Suprapubic skin (tissue), 4 donors: ENCODE measurements at places on chromosomes 2 and 18.
A peak's percentile ranks its signal among the peaks of the same experiment; 100 is the strongest.

DNA sequence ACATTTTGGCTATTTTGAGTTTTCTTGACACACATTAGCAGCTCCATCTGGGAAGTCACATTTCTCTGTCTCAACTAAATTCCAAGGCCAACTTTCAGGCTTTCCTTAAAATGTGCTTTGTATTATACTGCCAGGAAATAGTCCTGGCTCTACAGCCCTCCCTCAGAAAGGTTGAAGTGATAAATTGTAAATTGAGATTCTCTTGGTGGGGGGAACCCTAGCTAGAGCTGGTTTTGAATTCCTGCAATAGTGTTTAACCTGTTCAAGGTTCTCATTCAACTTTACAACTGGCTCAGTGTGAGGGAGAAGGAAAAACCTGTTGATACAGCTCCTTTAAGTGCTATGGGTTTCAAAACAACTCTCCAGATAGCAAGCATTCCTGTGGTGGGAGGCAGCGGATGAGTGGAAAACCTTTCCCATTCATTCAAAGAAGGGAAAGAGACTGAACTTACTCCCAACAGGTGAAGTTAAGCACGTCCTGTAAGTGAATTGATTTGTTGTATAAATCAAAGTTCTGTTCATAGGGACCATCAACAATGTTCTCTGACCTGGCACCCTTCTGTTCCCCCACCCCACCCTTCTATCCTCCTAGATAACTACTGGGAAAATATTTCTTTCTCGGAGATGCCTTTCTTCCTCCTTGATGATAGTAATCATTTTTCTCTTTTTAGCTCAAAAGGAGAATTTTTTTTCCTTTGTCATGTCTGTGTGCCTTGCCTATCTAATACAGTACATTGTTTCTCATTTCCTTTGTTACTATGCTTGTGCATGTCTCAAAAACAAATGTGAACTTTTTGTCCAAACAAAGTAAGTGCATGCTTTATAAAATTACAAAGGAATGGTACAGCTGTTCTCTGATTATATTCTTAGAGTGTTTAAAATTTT is 44.2 kb upstream of the SLC39A10 start:
- peaks cover 12% of the 10 kb centered on the region for H3K4me1 ChIP-seq
- H3K36me3 ChIP-seq, result no peaks in the 10 kb centered on the region
- H3K4me3 ChIP-seq, result no peak overlapping the region
- no peaks in the 10 kb centered on the region for H3K27me3 ChIP-seq
- H3K27ac ChIP-seq, result no peak overlapping the region

DNA sequence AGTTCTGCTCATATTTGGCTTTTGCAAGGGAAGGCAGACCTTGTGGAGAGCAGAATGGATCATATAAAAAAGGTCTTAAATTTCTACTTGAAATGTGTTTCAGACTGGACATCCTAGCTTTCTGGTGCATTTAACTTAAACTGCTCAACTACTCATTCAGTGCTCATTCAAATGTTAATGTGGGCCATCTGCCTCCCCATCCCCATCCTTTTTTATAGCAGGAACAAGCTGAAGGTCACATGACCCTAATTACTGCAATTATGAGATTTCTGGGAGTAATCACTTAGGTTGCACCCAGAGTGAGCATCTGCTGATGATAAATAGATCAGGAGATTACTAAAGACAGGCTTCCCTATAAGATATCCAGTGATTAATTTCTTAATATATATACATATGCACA is 96.1 kb downstream of the MAP2 start:
- H3K27me3 ChIP-seq, result no peaks in the 10 kb centered on the region
- no peak for DNase-seq
- no peak overlapping the region for H3K4me3 ChIP-seq
- H3K36me3 ChIP-seq, result no peaks in the 10 kb centered on the region
- no peaks in the 10 kb centered on the region for H3K4me1 ChIP-seq

- H3K27ac ChIP-seq, result no peak overlapping the region
- H3K4me1 ChIP-seq, result no peaks in the 10 kb centered on the region
- no peaks in the 10 kb centered on the region for H3K27me3 ChIP-seq
- DNase-seq, result no peak
- no peak overlapping the region for H3K4me3 ChIP-seq
These were observed 554.5 kb downstream of the STK39 start for GRCh38 chr2:167692936-167693335.

DNA sequence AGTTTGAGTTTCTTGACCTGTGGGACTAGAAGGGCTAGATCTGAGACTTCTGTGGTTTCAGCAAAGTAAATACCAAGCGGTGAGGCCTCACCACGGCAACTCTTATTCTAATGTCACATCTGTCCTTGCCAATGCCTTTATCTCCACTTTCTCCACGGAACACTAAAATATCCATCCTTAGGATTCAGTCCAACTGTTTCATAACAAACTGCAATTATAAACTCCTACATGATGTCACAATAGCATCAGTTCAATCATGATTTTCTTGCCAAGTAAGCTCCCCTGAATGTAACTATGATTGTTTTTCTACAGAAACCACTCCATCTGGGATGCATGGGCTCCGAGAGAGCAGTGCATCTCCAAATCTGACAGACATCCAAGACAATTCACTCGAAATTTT is 79.6 kb downstream of the LRATD1 start:
- H3K27ac ChIP-seq, result no peak overlapping the region
- no peaks in the 10 kb centered on the region for H3K27me3 ChIP-seq
- no peaks in the 10 kb centered on the region for H3K4me1 ChIP-seq
- no peaks in the 10 kb centered on the region for H3K36me3 ChIP-seq
- H3K4me3 ChIP-seq, result no peak overlapping the region

GRCh38 chr2:70901227-70902066 is 34.3 kb upstream of the ATP6V1B1 start:
- no peaks in the 10 kb centered on the region for H3K36me3 ChIP-seq
- H3K4me3 ChIP-seq, result peak overlapping the region; percentile 65
- peaks cover 100% of the 10 kb centered on the region for H3K27me3 ChIP-seq
- peak overlapping the region; percentile 19 for H3K27ac ChIP-seq
- peaks cover 40% of the 10 kb centered on the region for H3K4me1 ChIP-seq

DNA sequence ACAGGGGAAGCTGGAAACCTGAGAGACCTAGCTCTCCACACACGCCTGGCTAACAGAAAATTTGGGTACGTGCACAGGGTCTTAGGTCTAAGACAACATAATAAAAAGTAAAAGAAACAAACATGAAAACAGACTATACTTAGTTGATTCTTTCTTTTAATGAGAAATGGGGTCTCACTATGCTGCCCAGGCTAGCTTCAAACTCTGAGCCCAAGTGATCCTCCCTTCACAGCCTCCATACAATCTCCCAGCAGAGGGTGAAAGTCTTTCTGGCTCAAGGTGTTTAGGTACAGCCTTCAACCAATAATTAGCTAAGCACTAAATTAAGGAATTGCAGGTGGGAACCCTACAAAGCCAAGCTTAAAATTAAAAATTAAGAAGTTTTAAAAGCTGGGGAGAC is 116.2 kb downstream of the MEMO1 start:
- H3K36me3 ChIP-seq, result peaks cover 16% of the 10 kb centered on the region
- DNase-seq, result no peak
- H3K4me3 ChIP-seq, result no peak overlapping the region
- no peaks in the 10 kb centered on the region for H3K4me1 ChIP-seq
- no peaks in the 10 kb centered on the region for H3K27me3 ChIP-seq

DNA sequence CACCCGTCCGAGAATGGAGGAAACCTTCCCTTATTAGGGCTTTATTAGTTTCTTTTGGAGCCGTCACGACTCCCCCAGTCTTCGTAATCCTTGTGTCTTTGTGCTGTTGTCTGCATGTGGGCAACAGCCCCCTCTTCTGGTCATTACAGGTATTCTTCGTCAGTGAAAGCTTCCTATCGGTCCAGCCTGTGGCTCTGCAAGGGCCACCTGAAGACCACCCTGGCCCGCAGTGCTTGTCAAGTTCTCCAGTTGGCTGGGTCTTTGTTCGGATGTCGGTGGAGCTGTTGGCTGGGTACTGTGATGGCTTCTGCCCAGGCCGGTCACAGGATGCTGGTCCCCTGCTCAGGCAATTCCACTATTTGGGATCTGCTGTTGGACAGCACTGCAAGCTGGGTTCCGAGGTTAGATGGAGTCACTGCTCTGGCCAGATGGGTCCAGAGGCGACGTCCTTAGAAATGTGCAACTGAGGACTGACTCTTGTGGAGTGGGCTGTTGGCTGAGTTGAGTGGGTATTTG is 19.2 kb downstream of the E2F6 start:
- H3K27me3 ChIP-seq, result no peaks in the 10 kb centered on the region
- no peak overlapping the region for H3K4me3 ChIP-seq
- no peaks in the 10 kb centered on the region for H3K4me1 ChIP-seq
- no peak for DNase-seq
- peaks cover 68% of the 10 kb centered on the region for H3K36me3 ChIP-seq

- H3K4me1 ChIP-seq, result no peaks in the 10 kb centered on the region
- no peak for DNase-seq
- no peaks in the 10 kb centered on the region for H3K27me3 ChIP-seq
- no peaks in the 10 kb centered on the region for H3K36me3 ChIP-seq
- no peak overlapping the region for H3K27ac ChIP-seq
- no peak overlapping the region for H3K4me3 ChIP-seq
These were observed 13.7 kb upstream of the KIF5C start for GRCh38 chr2:148861367-148861766.

DNA sequence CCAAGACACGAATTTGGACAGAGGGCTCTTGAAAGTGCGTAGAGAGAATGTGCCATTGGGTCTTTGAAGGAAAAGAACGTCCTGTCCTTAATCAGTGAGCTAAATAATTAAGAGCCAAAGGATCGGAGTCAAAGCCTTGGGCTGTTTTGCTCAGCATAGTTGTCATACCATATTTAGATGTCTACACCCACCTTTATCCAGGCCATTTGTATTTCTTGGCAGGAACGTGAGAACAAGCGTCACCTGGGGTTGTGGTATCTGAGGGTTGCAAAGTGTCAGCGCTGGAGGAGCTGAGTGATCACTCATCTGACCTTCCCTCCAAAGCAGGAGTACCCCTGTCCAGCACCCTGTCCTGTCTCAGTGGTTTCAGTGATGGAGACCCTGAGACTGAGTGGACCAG is 4.5 kb downstream of the LPIN1 start:
- no peaks in the 10 kb centered on the region for H3K36me3 ChIP-seq
- no peak for DNase-seq
- H3K4me3 ChIP-seq, result no peak overlapping the region

DNA sequence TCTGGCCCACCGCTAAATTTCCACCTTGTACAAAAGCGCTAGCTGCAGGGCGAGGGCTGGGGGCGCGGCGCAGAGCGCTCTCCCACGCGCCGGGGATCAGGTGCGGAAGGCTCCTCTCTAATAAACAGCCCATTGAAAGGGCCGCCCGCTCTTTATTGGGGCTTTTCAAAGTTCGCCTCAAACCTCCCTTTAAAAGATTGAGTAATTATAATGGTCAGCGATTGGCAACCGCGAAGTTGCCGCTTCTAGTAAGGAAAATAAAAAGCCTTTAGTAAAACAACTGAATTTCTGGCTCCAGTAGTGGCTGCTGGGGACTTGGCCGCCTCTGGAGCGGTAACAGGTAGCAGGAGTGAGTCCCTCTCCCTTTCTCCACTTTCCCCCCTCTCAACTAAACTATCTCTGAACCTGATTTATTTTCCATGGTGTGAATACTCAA is 755 bp downstream of the NEUROD1 start:
- peaks cover 86% of the 10 kb centered on the region for H3K27me3 ChIP-seq
- H3K4me3 ChIP-seq, result no peak overlapping the region
- H3K4me1 ChIP-seq, result peaks cover 34% of the 10 kb centered on the region
- no peak overlapping the region for H3K27ac ChIP-seq

DNA sequence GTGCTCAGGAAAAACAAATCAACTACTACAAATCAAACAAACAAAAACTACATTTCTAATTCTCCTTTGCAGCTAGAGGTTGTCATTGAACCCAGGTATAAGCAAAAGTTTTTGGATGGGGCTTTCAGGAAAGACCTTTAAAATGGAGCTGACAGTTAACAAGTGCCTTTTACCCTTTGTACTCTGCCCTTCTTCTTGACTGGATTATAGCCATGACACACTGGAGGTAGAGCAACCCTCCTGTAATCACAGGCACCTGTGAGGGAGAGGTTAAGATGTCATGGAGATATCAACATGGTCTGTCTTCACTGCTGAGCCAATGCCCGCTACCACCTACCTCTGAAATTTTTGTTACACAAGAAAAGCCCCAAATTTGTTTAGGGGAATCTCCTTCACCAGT is 100.0 kb upstream of the GLS start:
- H3K36me3 ChIP-seq, result no peaks in the 10 kb centered on the region
- DNase-seq, result no peak
- no peak overlapping the region for H3K27ac ChIP-seq

DNA sequence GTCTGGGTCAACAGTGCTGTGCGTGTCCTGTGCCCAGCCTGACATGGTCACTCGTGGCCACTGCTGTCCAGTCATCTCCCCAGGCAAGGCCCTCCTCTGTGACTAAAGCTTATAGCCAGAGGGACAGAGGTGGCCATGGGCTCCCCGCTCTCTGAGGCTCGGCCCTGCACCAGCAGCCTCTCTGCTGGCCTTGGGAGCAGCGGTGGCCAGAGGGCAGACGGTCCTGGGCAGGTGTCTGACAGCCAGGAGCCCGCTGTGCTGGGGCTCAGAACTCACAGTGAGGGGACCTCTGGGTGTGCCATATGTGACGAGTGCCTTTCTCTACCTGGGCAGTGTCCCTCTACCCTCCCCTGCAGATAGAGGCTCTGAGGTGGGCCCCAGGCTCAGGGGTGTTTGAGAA is 98.7 kb downstream of the FAM210A start:
- no peaks in the 10 kb centered on the region for H3K27me3 ChIP-seq
- H3K4me3 ChIP-seq, result no peak overlapping the region
- H3K36me3 ChIP-seq, result peaks cover 4% of the 10 kb centered on the region
- H3K4me1 ChIP-seq, result no peaks in the 10 kb centered on the region
- no peak overlapping the region for H3K27ac ChIP-seq
- peak; percentile 68 for DNase-seq
